ENCODE measurements at places on chromosomes 11 and 22.

- no peak for DNase-seq
Measured at GRCh38 chr11:95924414-95924760, 480 bp upstream of the MTMR2 start.

- no peak for DNase-seq
Measured at GRCh38 chr11:88535266-88535665, 197.7 kb upstream of the CTSC start.

- DNase-seq = no peak
Measured at GRCh38 chr11:112655371-112655770, 305.8 kb upstream of the NCAM1 start.

- DNase-seq = no peak
Measured at GRCh38 chr22:17396516-17396915, 27.3 kb downstream of the CECR2 start.

GRCh38 chr22:32123657-32124056, 35.4 kb downstream of the C22orf42 start:
- no peak for DNase-seq

Measured in activated CD4-positive, alpha-beta T cell treated with anti-CD3 and anti-CD28 coated beads, Interleukin-2, amount 50 U/mL, for 48 hours (primary cell).